ENCODE measurements at places on chromosomes 5 and 9. TPM values are rescaled to one million over a fixed set of nuclear protein-coding genes. Genes with fewer than 3 reads are reported as not detected.
A peak's percentile ranks its signal among the peaks of the same experiment; 100 is the strongest.

- no peak overlapping the region for H3K27ac ChIP-seq
- no peak overlapping the region for H3K4me3 ChIP-seq
- DNase-seq, result no peak
- peaks cover 12% of the 10 kb centered on the region for H3K4me1 ChIP-seq
Measured at GRCh38 chr5:40355181-40355580, 324.5 kb upstream of the PTGER4 start.

GRCh38 chr9:103799959-103800358 lies 294.1 kb upstream of the SMC2 start:
- no peaks in the 10 kb centered on the region for H3K36me3 ChIP-seq
- no peak overlapping the region for H3K4me3 ChIP-seq
- DNase-seq, result no peak

- H3K27ac ChIP-seq, result no peak overlapping the region
- no peaks in the 10 kb centered on the region for H3K36me3 ChIP-seq
- H3K27me3 ChIP-seq, result peaks cover 8% of the 10 kb centered on the region
- no peak overlapping the region for H3K4me3 ChIP-seq
Measured at GRCh38 chr5:134451936-134452505, 40.3 kb upstream of the CDKN2AIPNL start.

- DNase-seq, result no peak
- no peak overlapping the region for H3K4me3 ChIP-seq
- H3K27ac ChIP-seq, result no peak overlapping the region
Measured at GRCh38 chr9:130995086-130996011, 13.6 kb upstream of the LAMC3 start.

- H3K36me3 ChIP-seq, result no peaks in the 10 kb centered on the region
- no peaks in the 10 kb centered on the region for H3K27me3 ChIP-seq
- DNase-seq, result no peak
- no peak overlapping the region for H3K27ac ChIP-seq
Measured at GRCh38 chr9:26551971-26552370, 340.6 kb downstream of the CAAP1 start.

GRCh38 chr5:73450137-73450536 lies 1.6 kb upstream of the FOXD1 start:
- no peaks in the 10 kb centered on the region for H3K36me3 ChIP-seq
- peaks cover 54% of the 10 kb centered on the region for H3K27me3 ChIP-seq
- no peak overlapping the region for H3K27ac ChIP-seq
- H3K4me1 ChIP-seq, result peaks cover 23% of the 10 kb centered on the region

- H3K4me1 ChIP-seq, result peaks cover 6% of the 10 kb centered on the region
- H3K36me3 ChIP-seq, result no peaks in the 10 kb centered on the region
- peaks cover 4% of the 10 kb centered on the region for H3K27me3 ChIP-seq
- H3K27ac ChIP-seq, result no peak overlapping the region
- DNase-seq, result no peak
- H3K4me3 ChIP-seq, result no peak overlapping the region
Measured at GRCh38 chr5:156826150-156826549, 23.9 kb upstream of the PPP1R2B start.

- no peak for DNase-seq
- H3K4me3 ChIP-seq, result no peak overlapping the region
- no peak overlapping the region for H3K27ac ChIP-seq
- H3K27me3 ChIP-seq, result peaks cover 27% of the 10 kb centered on the region
- no peaks in the 10 kb centered on the region for H3K36me3 ChIP-seq
Measured at GRCh38 chr5:149912226-149912871, 32.2 kb downstream of the PDE6A start.

- no peaks in the 10 kb centered on the region for H3K36me3 ChIP-seq
- H3K27me3 ChIP-seq, result peaks cover 31% of the 10 kb centered on the region
- H3K4me3 ChIP-seq, result no peak overlapping the region
Measured at GRCh38 chr5:154523104-154523503, 45.1 kb upstream of the HAND1 start.

DNA sequence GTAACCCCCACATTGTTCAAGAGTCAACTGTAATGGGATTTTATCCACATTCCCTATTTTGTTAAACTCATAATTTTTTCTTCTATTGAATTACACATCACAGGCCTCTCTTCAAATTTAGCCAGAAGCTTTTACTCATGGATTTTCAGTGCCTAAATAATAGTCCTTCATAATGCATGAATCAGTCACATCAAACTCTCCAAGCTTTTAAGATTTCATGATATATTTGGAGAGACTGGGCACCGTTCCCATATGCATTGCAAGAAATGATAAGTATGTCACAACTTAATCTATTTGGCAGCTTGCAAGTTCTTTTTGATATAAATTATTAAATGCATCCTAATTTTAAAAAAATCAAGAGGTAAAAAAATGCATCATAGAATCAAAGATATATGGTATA lies 465.9 kb downstream of the DMAC1 start:
- no peak overlapping the region for H3K4me3 ChIP-seq
- no peaks in the 10 kb centered on the region for H3K4me1 ChIP-seq

GRCh38 chr5:170701334-170701733 lies 82.2 kb upstream of the GABRP start:
- no peaks in the 10 kb centered on the region for H3K36me3 ChIP-seq
- peaks cover 12% of the 10 kb centered on the region for H3K27me3 ChIP-seq
- no peaks in the 10 kb centered on the region for H3K4me1 ChIP-seq
- H3K27ac ChIP-seq, result no peak overlapping the region
- DNase-seq, result no peak

DNA sequence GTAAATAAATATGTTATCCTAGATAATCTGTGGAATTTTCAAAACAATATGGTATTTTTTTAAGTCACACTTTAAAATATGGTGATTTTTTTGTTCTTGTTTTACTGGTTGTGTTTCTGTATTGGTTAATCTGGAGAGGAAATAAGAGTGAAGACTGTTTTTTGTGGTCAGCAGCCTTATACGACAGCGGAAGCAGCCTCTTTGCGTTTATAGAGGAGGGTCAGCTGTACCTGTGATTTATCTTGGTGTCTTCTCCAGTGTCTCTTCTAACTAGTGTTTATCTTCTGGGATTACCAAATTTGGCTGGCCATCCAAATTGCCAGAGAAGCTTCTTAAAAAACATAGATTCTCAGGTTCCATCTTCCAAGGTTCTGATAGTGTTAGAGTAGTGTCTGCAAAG lies 58.7 kb downstream of the ICE1 start:
- DNase-seq, result peak; percentile 56
- H3K4me3 ChIP-seq, result peak overlapping the region; percentile 41
- H3K27ac ChIP-seq, result peak overlapping the region; percentile 89
- peaks cover 30% of the 10 kb centered on the region for H3K4me1 ChIP-seq

DNA sequence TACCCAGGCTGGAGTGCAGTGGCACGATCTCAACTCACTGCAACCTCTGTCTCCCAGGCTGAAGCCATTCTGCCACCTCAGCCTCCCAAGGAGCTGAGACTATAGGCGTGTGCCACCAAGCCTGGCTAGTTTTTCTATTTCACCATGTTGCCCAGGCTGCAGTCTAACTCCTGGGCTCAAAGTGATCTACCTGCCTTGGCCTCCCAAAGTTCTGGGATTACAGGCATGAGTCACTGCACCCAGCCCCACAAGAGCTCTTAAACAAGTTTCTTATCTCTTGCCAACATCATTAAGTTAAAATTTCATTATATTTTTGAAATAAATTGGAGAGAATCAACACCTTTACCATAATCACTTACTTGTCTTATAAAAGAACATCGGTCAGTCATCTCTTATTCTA lies 280.3 kb downstream of the ARHGEF28 start:
- no peak overlapping the region for H3K4me3 ChIP-seq
- H3K27me3 ChIP-seq, result peaks cover 8% of the 10 kb centered on the region
- H3K27ac ChIP-seq, result no peak overlapping the region
- H3K4me1 ChIP-seq, result no peaks in the 10 kb centered on the region
- no peak for DNase-seq

DNA sequence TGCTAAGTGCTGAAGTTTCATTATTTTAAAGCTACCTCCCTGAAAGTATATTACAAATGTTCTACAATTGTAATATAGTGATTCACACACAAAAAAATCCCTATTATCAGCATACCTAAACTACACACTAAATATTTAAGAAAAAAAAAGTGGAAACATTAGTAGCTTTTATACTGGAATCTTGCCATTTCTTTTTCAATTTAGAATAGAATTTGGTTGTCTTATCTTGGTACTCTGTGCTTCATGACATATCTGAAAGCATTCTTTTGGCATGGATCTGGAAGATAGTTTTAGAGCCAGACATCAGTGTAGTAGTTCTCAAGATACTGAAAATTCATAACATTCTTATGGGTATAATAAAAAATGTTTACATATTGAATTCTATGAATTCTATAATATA lies 35.0 kb downstream of the SLC1A3 start:
- H3K27me3 ChIP-seq, result peaks cover 15% of the 10 kb centered on the region
- H3K4me1 ChIP-seq, result no peaks in the 10 kb centered on the region
- no peak overlapping the region for H3K4me3 ChIP-seq
- no peak for DNase-seq
- H3K27ac ChIP-seq, result no peak overlapping the region

- no peak overlapping the region for H3K27ac ChIP-seq
- H3K36me3 ChIP-seq, result no peaks in the 10 kb centered on the region
- H3K4me3 ChIP-seq, result no peak overlapping the region
- H3K27me3 ChIP-seq, result no peaks in the 10 kb centered on the region
- no peak for DNase-seq
- peaks cover 13% of the 10 kb centered on the region for H3K4me1 ChIP-seq
Measured at GRCh38 chr9:112789473-112789872, 38.9 kb downstream of the SNX30 start.

- no peaks in the 10 kb centered on the region for H3K4me1 ChIP-seq
- no peaks in the 10 kb centered on the region for H3K36me3 ChIP-seq
- no peaks in the 10 kb centered on the region for H3K27me3 ChIP-seq
- no peak overlapping the region for H3K4me3 ChIP-seq
- no peak overlapping the region for H3K27ac ChIP-seq
Measured at GRCh38 chr9:110788871-110789270, 120.3 kb downstream of the MUSK start.

GRCh38 chr5:53560028-53560427 lies 411 bp upstream of the NDUFS4 start:
- H3K36me3 ChIP-seq, result peaks cover 12% of the 10 kb centered on the region
- H3K4me3 ChIP-seq, result peak overlapping the region; percentile 97
- H3K27ac ChIP-seq, result peak overlapping the region; percentile 95
- DNase-seq, result no peak
- peaks cover 16% of the 10 kb centered on the region for H3K27me3 ChIP-seq

- no peaks in the 10 kb centered on the region for H3K36me3 ChIP-seq
- no peak overlapping the region for H3K4me3 ChIP-seq
- no peak for DNase-seq
Measured at GRCh38 chr5:124744170-124744971, 2.1 kb downstream of the ZNF608 start.

- DNase-seq, result no peak
- H3K27ac ChIP-seq, result no peak overlapping the region
- no peaks in the 10 kb centered on the region for H3K27me3 ChIP-seq
- no peaks in the 10 kb centered on the region for H3K4me1 ChIP-seq
- H3K4me3 ChIP-seq, result no peak overlapping the region
- no peaks in the 10 kb centered on the region for H3K36me3 ChIP-seq
Measured at GRCh38 chr5:166772770-166773169, 1518.7 kb upstream of the WWC1 start.

DNA sequence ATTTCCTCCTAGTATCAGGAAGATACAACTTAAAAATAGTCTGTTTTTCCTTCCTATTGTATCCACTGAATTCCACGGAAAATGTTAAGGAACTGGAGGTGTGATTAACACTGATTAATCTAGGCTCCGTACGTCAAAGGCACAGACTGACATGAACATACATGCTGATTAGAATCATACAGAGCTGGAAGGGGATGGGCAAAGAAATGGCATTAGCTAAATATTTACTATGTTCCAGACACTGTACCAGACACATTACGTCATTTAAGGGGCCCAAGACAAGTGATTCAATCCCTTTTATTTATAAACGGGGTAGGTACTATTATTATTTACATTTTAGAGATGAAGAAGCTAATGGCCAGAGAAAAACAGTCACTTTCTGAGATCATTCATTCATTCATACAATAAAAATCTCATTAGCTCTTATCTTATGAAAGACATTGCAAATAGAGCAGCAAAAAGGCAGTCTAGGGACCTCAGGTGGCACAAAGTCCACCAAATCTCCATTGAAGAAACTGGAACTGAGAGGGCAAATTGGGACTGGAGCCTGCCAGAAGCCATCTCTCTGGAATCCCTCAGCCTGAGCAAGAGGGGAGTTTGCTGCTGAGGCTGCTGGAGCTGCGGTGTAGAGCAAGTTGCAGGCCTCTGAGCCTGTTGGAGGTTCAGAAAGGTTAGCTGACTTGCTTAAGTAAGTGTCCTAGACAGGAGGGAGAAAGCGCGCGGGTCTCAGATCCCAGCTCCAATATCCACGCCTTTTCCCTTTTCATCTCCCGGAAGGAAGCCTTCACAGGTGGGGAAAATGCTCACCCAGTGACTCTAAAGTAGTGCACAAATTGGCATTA lies 1.6 kb upstream of the TGFBR1 start:
- no peaks in the 10 kb centered on the region for H3K27me3 ChIP-seq
- peak overlapping the region; percentile 12 for H3K27ac ChIP-seq
- peak overlapping the region; percentile 74 for H3K4me3 ChIP-seq
- peaks cover 44% of the 10 kb centered on the region for H3K36me3 ChIP-seq
- peaks cover 75% of the 10 kb centered on the region for H3K4me1 ChIP-seq

GRCh38 chr5:148972396-148972795 lies 90.5 kb downstream of the SH3TC2 start:
- no peaks in the 10 kb centered on the region for H3K36me3 ChIP-seq
- H3K27ac ChIP-seq, result no peak overlapping the region
- no peak overlapping the region for H3K4me3 ChIP-seq
- no peak for DNase-seq
- H3K27me3 ChIP-seq, result peaks cover 16% of the 10 kb centered on the region
- H3K4me1 ChIP-seq, result no peaks in the 10 kb centered on the region

DNA sequence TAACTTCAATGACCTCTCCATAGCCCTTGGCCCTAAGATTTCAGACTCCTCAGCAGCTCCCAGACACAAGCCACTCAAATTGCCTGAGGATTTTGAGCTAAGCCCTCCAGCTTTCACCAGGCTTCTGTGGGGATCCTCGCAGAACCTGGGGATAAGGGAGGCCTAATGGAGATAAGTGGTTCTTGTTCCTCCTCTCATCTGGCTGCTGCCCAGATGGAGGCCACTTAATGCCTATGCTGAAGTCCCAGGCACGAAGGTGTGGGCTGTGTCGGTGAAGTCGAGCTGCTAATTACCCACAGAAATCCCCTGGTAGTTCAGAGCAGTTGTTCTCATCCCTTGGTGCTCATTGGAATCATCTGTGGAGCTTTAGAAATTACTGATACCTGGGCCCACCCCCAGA lies 10.3 kb upstream of the FAT2 start:
- H3K27ac ChIP-seq, result no peak overlapping the region
- H3K4me3 ChIP-seq, result no peak overlapping the region
- no peaks in the 10 kb centered on the region for H3K36me3 ChIP-seq

- H3K4me1 ChIP-seq, result no peaks in the 10 kb centered on the region
- H3K27me3 ChIP-seq, result peaks cover 18% of the 10 kb centered on the region
- H3K36me3 ChIP-seq, result no peaks in the 10 kb centered on the region
- no peak overlapping the region for H3K27ac ChIP-seq
Measured at GRCh38 chr5:176800024-176800423, 10.3 kb upstream of the UNC5A start.

- DNase-seq, result no peak
- no peak overlapping the region for H3K27ac ChIP-seq
- H3K36me3 ChIP-seq, result no peaks in the 10 kb centered on the region
- H3K4me1 ChIP-seq, result no peaks in the 10 kb centered on the region
- no peaks in the 10 kb centered on the region for H3K27me3 ChIP-seq
Measured at GRCh38 chr5:26763215-26763614, 275.2 kb downstream of the CDH9 start.

- peak; percentile 61 for DNase-seq
- H3K27ac ChIP-seq, result peak overlapping the region; percentile 81
- no peak overlapping the region for H3K4me3 ChIP-seq
Measured at GRCh38 chr9:127519301-127520166, 68.2 kb downstream of the LRSAM1 start.

Gene CDX1
- total RNA-seq, result not detected

Gene CCDC192
- not detected for total RNA-seq

Gene CTXN3
- not detected for total RNA-seq

Gene GTF2H2
- 25.6 TPM for total RNA-seq

Gene ABHD17B
- 27.2 TPM for total RNA-seq

Gene CCNO
- total RNA-seq, result not detected

Gene ASPN
- not detected for total RNA-seq

Gene IFNA13
- total RNA-seq, result not detected

Gene LECT2
- not detected for total RNA-seq

Gene TRPM3
- not detected for total RNA-seq

All from activated CD8-positive, alpha-beta T cell treated with anti-CD3 and anti-CD28 coated beads, Interleukin-2, amount 10 ng/mL, durations not matched to agents 7 days and 5 days (primary cell).